SK-N-SH (cell line): ENCODE measurements at places on chromosomes 11 and 22. TPM values are rescaled to one million over a fixed set of nuclear protein-coding genes. Genes with fewer than 3 reads are reported as not detected.

The OR6T1 gene
- polyA plus RNA-seq = not detected in 2 replicates

The CNGA4 gene
- polyA plus RNA-seq = 0.08 and 0.13 TPM in 2 replicates

The CARD16 gene
- not detected in 2 replicates for polyA plus RNA-seq

The PKDREJ gene
- 0.02 TPM in 1 of 2 replicates, not detected in the other for polyA plus RNA-seq

The CRYAB gene
- polyA plus RNA-seq = 0.92 and 1.5 TPM in 2 replicates

The EXPH5 gene
- polyA plus RNA-seq = 0.03 and 0.05 TPM in 2 replicates
